ENCODE measurements at places on chromosomes 6 and 20.
A peak's percentile ranks its signal among the peaks of the same experiment; 100 is the strongest.

GRCh38 chr6:169489563-169490245 is 212.1 kb downstream of the WDR27 start:
- no peak for DNase-seq

DNA sequence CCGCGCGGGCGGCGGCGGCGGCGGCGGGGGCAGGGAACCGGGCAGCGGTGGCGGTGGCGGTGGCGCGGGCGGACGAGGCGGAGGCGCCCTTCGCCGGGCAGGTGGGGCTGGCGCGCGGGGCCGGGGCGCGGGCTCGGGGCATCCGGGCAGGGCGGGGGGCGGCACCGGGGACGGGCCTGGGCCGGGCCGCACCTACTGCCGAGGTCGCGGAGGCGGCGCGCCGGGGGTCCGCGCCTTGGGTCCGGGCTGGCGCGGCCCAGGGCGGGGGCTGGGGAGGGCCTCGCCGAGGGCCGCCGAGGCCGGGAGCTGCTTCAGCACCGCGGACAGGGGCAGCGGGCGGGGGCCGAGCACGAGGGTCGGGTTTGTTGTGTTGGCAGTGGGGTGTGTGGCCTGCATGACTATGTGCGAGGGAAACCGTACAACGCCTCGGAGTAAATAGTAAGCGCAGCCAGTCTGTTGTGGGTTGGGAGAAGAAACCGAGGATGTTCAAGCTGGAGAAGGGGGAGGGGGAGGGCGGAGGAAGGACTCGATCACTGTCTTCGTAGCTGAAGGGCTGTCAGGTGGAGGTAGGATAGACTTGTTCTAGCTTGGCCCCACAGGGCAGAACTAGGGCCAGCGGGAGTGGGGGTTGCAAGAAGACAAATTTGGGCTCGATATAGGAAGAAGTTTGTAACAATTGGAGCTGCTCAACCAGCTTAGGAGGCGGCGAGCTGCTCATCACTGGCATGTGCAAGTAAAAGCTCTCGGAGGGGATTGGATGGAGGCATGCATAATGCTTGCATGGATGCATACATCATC is 593 bp downstream of the MMP24 start:
- DNase-seq: peak; percentile 45

GRCh38 chr20:8060977-8061376 is 41.4 kb upstream of the TMX4 start:
- DNase-seq: no peak

DNA sequence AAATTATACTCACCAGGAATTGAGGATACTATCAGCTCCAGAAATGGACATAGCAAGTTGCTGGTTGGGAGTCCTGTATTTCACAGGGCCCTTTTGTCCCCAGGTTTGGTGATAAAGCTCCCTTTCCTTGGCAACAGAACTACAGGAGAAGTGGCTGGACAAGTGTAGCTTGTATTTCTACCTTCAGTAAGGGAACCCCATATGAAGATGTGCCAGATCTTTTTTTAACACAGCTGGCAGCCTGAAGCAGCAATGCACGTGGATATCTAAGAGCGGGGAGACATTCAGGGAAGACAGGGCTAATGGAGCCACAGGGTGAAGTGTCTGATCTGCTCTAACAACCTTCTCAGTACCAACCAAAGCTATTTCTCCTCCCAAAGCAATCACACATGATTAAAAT is 373.9 kb upstream of the ID4 start:
- DNase-seq: peak; percentile 10

DNA sequence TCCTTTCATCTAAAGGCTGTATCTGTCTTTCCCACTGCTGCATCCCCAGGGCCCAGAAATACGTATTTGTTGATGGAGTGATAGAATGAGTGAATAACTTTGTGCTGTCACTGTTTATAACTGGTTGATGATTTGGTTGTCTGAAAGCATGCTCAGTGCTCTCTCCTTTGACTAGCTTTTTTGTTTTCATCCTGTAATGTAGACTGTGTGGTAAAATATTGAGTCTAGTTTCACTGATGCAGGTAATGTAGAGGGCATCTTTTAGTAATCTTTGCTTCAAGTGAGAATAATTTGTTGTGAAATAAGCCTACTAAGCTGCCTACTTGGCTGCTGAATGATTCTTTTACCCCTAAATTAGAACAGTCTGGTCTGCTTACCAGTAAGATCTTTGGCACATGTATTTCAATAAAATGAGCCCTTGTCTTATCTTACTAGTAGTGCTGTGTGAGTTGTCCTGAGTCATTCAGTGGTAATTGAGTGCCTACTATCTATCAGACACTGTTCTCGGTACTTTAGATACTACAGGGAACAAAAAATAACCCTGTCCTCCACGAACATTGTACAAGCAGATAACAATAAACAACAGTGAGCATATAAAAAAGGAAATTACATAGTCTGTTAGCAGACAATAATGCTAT is 39.9 kb downstream of the MAPK14 start:
- no peak for DNase-seq

- no peak for DNase-seq
Observed at GRCh38 chr6:6840831-6841291, 252.3 kb downstream of the LY86 start.

- no peak for DNase-seq
Observed at GRCh38 chr20:42611889-42612837, 577.5 kb downstream of the PTPRT start.

- no peak for DNase-seq
Observed at GRCh38 chr6:155143578-155144106, 120.2 kb upstream of the CLDN20 start.

DNA sequence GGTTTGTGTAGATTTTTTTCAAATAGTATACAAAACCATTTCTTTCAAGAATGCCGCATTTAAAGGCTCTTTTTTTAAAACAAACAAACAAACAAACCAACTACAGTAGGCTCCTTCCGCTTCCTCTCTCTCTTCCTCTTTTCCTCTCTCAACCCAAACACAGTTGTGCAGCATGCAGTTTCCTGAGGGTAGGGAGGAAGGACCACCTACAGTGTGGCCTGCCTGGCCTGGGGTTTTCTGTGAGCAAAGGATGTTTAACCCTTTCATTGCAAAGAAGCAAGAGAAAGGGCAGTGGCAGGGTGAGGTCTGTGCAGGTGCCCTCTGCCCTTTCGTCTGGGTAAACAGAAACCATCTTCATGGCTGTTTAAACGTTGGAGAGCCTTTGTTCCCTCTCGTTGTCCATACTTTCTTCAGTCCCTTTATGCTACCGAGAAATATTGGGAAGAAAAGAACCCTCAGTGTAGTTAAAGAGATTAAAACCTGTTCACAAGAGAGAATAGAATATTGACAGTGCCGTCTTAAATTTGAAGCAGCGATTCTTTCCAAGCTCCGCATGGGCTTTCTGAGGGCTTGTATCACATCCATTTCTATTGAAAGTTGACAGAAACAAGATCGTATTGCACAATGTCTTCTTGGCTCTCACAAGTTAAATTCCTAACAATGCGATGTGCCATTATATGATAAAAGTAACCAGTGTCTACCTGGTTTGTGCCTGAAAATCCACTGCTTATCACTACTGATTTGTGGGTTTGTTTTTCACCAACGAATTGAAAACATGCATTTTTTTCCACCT is 215.5 kb upstream of the SNX9 start:
- DNase-seq: no peak

DNA sequence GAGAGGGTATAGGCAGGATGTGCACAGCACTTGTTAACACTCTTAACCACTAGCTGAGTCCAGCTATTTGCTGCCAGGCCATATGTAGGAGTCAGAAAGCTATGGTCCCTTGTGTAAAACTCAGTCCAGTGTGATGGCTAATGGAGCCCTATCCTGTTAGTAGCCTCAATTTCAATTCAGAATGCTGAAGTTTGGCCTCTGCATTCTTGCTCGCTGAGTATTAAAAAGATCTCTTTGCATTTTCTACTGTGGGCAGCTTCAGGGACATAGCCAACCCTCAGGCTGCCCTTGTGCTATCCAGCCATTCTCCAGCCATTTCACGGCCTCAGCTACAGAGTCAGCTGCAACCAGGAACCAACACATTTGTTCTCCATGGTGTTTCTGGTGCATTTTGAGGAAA is 92.5 kb downstream of the SPTLC3 start:
- no peak for DNase-seq

DNA sequence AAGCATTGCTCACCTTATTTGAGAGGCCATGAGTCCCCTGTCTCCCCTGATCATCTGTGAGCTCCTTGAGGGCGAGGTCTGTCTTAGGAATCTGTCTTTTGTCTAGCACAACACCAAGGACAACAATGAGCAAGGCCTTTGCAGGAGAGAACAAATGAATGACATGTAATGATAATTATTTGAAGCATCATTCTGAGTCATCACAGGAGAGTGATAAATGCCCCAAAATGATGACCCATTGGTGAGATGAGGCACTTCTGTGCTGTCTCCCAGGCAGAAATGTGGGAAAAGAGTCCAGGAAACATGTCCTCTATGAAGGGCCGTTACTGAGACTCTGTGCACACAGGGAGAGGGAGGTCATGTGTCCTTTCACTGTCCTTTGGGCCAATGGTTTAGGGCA is 105.2 kb upstream of the LRFN2 start:
- DNase-seq: no peak

- no peak for DNase-seq
Observed at GRCh38 chr20:60039526-60039925, 81.3 kb downstream of the CDH26 start.

- peak; percentile 74 for DNase-seq
Observed at GRCh38 chr6:160042788-160043301, 74.0 kb downstream of the IGF2R start.

- no peak for DNase-seq
Observed at GRCh38 chr6:147080225-147080624, 124.0 kb upstream of the STXBP5 start.

- peak; percentile 84 for DNase-seq
Observed at GRCh38 chr20:11193241-11193640, 519.4 kb upstream of the JAG1 start.

- no peak for DNase-seq
Observed at GRCh38 chr6:4480788-4481735, 295.1 kb upstream of the CDYL start.

- DNase-seq: no peak
Observed at GRCh38 chr6:15250187-15251168, 4.6 kb downstream of the JARID2 start.

DNA sequence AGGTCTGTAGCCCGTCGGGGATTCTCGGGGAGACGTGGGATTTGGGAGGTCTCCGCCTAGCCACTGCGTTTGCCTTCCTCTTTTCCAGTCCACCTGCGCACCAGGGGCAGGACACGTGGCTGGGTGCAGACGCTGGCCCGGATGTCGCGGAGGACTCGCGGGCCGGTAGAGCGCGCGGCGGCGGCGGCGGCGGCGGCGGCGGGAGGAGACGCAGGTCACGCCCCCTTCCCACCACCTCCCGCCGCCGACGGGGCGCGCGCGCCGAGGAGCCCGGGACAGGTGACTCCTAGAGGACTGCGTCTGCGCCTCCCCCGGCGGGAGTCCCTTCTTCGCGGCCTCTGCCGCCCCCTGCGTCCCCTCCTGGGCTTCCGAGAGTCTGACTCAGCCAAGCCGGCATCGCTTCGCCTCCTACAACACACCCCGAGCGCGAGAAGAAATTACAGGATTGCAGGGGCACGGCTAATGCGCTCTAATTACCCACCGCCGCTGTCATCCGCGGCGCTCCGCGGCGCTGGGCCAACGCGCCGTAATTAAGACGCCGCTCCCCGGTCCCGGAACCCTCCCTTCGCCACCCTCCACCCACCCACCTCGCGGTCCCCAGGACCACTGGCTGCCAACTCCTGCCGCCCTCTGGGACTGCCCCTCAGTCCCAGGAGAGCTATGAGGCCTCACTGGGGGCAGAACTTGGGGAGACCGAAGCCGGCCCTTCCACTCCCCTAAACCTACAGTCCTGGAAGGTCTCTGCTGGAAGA is 124.5 kb downstream of the MRPL14 start:
- DNase-seq: peak; percentile 57

DNA sequence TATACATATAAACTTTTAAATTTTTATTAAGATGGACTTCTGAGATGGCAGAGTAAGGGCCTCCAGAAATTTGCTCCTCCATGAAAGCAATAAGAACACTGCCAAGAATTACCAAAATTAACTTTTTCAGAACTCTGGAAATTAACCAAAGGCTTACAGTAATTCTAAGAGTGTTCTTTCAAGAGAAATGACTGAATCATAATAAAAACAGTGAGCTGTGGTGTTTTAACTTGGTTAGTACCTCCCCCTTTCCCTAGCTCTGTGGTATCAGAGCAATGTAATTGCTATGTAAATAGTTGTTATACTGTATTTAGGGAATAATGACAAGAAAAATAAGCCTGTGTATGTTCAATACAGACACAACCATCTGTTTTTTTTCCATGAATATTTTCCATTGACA is 19.0 kb downstream of the HECA start:
- no peak for DNase-seq

DNA sequence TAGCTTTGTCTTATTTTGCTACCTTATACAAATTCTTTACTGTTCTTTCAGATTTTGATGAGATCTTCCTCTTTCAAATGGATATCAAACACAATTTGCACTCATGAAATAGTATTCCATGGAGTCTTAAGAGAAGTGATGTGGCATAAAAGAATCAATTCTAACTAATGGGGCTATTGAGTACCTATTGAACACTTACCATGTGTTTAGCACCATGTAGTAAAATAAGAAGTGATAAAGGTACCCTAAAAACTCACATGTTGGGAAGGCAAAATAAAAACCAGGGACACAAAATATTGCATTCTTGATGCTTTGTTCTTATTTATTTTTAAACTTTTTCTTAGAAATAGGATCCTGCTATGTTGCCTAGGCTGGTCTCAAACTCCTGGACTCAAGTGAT is 56.2 kb downstream of the KIF13A start:
- no peak for DNase-seq

DNA sequence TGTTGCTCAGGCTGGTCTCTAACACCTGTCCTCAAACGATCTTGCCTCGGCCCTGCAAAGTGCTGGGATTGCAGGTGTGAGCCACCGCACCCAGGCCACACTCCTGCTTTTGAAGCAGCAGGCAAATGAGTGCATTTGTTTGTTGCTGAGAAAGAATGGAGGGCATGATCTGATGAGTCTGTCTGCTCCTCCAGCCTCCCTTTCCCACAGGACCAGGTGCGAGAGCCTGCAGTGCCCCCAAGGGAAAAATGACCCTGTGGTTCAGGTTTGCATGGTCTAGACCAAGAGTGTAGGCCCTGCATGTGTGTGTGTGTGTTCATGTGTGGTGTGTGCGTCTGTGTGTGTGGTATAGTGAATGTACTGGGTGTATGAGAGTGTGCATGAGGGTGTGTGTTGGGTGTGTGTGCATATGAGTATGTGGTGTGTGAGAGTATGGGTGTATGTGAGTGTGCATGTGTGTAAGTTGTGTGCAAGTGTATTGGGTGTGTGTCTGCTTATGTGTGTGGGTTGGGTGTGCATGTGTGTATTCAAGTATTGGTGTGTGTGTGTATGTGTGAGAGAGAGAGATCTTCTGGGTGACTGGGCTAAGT is 22.8 kb upstream of the FOXC1 start:
- DNase-seq: no peak

- DNase-seq: no peak
Observed at GRCh38 chr20:41546535-41546934, 71.6 kb downstream of the CHD6 start.
